ENCODE measurements at places on chromosomes 3 and 15.

- no peak for DNase-seq
Observed at GRCh38 chr15:97931314-97931713, 29.2 kb upstream of the ARRDC4 start.

DNA sequence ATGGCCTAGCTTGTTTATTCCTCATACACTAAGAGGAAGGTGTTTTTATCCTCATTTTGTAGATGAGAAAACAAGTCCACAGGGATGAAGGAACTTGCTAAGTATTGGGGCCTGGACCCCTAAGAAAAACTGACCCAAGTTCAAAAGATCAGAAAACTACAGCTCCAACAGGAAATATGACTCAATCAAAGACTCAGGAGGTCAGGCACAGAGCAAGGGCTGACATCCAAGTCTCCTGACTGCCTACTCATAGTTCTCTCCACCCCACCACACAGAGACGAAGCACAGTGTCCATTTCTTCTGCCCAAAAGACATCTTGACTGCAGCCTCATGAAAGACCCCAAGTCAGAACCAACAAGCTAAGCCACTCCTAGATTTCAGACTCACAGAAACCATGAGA is 26.9 kb upstream of the TPM1 start:
- no peak for DNase-seq

DNA sequence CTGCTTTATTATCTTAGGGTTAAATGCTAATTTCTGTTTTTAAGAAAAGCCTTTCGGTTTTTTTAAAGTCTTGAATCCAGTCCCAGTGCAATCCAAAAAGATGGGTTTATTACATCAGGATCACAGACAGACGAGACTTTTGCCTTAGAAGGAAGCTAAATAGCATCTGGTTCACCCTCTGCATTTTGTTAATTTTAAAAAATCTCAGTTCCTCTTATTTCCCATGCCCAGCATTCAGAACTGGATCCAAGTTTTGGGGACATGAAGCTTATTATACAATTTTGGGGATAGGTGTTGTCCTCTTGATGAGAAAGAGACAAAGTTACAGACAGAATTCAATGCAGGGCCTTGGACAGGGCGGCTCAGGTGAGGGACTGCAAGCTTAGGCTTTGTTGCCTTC is 181.5 kb upstream of the LYSMD4 start:
- no peak for DNase-seq

DNA sequence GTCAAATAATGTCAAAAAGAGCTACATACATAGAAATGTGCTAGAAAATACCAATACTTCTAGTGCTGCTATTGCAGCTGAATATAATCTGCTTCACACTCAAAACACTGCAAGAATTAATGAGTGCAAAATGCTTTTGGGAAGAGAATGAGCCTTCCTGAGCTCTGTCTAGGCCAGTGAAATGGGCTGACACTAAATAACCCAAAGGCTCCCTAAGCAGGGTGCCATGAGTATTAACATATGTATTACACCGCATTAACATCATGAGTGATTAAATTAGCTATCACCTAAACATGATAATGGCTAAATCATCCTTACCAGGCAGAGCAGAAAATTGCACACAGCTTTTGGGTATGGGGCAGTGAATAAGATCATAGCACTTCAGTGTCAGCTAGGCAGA is 806.3 kb upstream of the NECTIN3 start:
- no peak for DNase-seq

DNA sequence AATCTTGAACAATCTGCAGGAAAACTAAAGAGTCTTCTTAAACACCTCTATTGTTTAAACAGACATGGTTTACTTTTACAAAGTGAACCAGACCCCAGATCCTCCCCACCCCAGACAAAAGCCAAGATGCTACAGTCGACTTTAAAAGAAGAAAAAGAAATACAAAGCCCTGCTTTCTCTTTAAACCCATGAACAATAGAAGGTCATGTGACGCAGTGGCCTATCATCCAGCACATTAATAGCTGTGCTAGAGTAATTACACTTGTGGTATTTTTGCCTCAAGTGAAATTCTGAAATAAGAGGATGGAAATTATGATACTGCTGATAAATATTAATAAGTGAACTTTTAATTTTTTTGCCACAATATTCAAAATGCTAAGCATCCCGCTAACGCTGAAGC is 613.4 kb downstream of the FOXP1 start:
- DNase-seq: no peak

DNA sequence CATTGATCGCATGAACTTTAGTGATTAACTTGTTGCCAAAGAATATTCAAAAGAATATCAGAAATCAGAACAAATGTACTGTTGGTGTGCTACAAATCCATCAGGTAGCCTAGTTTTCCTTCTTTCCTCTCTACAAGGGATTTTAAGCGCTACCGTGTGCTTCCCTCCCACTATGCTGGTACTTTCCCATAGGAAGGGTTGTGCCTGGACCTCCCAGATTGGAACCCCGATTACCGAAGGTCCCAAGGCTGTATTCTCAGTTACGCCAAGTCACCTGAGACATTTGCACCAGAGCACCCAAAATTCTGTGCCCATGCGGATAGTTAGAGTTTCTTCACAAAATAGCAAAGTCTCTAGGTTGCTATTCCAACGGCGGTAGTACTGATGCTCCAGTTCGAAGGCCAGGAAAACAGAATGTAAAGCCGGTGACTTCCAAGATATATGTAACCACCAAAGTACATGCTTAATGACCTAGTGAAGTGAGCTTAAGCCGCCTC is 23.4 kb upstream of the GATM start:
- no peak for DNase-seq

DNA sequence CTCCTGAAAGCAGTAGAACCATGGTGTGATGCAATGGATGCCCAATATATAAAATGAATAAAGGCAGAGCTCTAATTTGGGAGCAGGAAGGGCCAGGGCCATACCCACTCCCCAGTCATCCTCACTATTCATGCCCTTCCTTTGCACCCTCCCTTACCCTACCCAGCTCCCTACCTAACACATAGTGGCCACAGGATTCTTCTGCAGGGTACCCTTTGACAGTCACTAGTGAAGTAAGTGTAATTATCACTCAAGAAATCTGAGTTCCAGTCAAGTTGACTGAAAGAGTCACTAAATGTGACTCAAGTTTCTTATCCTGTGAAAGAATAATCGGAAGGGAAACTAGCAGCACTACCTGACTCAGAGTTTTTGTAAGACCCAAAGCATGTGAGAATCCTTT is 69.2 kb downstream of the RASA2 start:
- DNase-seq: no peak

DNA sequence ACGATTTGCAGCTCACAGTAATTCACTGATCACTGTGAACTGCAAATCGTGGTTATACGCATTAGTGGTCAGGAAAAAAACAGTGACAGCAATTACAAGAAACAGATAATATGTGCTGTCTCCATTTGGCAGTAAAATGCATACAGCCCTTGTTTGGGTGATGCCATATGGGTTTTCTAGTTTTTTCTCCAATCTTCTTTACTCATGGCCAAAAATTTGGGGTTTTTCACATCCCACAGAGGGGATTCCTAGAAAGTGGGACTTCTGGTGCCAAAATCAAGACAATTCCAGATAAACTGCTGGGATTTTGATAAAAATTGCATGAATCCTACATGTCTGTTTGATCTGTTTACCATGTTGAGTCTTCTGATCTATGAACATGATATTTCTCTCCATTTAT is 15.6 kb downstream of the NDN start:
- no peak for DNase-seq

DNA sequence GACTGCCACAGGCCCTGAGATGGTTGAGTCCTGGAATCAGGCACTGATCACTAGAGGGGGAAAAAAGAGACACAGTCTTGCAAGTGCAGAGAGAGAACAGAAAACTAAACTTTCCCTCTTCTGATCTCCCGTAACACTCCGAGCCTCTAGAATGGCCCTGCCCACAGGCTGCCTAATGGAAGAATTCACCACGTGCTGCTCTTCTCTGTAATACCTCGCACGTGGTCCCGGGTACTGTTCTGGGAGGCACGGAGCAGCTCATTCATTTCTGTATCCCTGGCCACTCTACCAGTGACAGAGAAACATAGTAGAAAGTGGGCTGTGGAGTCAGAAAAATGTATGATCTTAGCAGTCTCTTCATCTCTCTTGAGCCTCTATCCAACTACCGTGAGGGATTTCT is 30.4 kb downstream of the VGLL4 start:
- DNase-seq: no peak

DNA sequence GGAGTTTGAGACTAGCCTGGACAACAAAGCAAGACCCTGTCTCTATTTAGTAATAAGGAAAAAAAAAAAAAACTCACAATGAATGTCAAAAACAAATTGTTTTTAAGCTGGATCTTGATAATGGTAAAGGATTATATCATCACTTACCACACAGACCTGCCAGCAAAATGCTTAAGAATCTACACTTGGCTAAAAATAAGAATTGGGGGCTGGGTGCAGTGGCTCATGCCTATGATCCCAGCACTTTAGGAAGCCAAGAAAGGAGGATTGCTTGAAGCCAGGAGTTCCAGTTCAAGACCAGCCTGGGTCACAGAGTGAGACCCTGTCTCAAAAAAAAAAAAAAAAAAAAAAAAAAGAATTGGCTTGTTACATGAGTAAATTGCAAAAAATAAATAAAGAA is 31.0 kb downstream of the ACAP2 start:
- no peak for DNase-seq

- DNase-seq: no peak
Observed at GRCh38 chr3:14803101-14803980, 15.4 kb upstream of the FGD5 start.

- no peak for DNase-seq
Observed at GRCh38 chr3:42368861-42369260, 41.5 kb downstream of the LYZL4 start.

DNA sequence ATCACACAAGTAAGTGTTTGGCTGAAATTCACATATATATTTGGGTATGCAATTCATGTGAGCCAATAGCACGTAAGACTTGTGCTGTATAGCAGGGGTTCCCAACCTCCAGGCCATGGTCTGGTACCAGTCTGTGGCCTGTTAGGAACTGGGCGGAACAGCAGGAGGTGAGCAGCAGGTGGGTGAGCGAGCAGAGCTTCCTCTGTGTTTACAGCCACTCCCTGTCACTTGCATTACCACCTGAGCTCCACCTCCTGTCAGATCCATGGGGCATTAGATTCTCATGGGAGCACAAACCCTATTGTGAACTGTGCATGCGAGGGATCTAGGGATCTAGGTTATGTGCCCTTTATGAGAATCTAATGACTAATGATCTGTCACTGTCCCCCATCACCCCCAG is 59.7 kb downstream of the MAP3K13 start:
- DNase-seq: peak; percentile 23

- no peak for DNase-seq
Observed at GRCh38 chr3:134150476-134150875, 100.2 kb downstream of the RYK start.

DNA sequence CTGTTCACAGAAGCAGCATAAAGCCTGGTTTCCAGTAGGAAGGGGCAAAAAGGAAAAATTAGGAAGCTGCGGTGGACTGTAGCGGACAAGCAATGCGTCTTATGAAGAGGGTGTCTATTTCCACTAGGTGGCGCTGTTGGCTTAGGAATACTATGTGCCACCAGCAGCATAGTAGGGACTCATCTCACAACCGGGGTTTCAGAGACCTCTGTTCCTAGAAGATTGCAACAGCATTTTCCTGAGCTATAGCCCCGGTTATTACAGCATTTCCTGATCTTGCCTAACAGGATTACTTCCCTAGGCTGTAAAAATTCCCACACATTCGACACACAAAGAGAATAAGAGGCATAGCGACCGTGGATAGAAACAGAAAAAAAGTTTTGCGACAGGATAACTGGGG is 683.0 kb downstream of the TBL1XR1 start:
- no peak for DNase-seq

DNA sequence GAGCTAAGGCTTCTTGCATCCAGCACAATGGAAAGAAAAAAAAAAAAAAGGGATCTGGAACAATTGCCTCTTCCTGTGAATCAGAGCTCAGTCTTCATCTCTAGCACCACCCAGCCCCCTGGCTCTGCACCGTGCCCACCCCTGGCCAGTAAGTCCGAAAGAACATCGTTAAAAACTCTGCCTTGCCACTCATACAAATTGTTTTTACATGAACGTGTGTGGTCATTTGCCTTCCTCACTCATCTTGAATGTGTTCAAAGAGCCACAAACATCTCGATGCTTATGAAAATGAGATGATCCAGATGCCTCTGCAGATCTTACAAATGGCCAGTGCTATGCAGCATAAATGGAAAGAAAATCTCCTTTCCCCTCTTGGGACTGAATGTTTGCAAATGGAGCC is 400.0 kb upstream of the PPP2R3A start:
- DNase-seq: no peak

GRCh38 chr15:48609486-48609885 is 36.0 kb downstream of the FBN1 start:
- DNase-seq: no peak
